Thyroid gland (tissue), 4 donors: ENCODE measurements at places on chromosomes 6 and 20.

GRCh38 chr6:170265655-170266054 lies 25.2 kb downstream of the DLL1 start:
- no peak for DNase-seq
- no peak overlapping the region for H3K4me3 ChIP-seq
- peaks cover 15% of the 10 kb centered on the region for H3K4me1 ChIP-seq
- H3K36me3 ChIP-seq, result no peaks in the 10 kb centered on the region
- H3K27me3 ChIP-seq, result no peaks in the 10 kb centered on the region

DNA sequence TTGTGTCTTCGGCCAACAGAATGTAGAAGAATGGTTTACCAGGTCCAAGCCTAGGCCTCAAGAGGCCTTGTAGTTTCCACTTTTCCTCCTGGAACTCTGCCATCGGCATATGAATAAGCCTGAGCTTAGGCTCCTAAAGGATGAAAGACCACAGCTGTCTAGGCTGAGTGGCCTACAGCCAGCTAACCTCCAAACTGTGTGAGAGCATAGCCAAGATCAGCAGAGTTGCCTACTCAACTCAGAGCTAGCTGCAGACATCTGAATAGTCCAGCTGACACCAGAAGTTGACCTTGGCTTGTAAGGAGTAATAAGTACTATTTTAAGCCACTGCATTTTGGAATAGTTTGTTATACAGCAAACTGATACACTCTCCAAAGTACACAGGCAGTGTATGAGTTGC lies 52.6 kb upstream of the SMIM29 start:
- no peaks in the 10 kb centered on the region for H3K36me3 ChIP-seq
- H3K4me3 ChIP-seq, result no peak overlapping the region
- H3K27me3 ChIP-seq, result no peaks in the 10 kb centered on the region
- peaks cover 21% of the 10 kb centered on the region for H3K4me1 ChIP-seq
- no peak for DNase-seq

DNA sequence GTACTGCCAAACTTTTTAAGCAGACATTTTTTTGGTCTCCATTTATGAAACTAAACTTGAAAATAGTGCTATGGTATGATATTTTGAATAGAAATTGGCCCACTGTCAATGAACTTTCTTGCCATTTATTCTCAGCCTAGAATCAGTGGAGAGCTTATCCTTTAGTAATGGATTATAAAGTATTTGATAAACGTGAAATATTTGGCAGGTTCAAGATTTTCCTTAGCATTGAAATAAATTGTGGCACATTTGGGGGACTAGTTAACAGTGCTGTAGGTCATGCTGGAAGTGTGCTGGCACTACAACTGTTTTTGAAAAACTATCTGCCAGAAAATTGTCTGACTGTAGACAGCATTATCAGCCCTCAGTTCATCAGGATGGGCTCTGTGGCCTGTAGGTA lies 2.1 kb downstream of the PRSS35 start:
- DNase-seq, result no peak
- H3K27me3 ChIP-seq, result no peaks in the 10 kb centered on the region
- H3K36me3 ChIP-seq, result no peaks in the 10 kb centered on the region
- H3K4me1 ChIP-seq, result no peaks in the 10 kb centered on the region
- H3K27ac ChIP-seq, result no peak overlapping the region

DNA sequence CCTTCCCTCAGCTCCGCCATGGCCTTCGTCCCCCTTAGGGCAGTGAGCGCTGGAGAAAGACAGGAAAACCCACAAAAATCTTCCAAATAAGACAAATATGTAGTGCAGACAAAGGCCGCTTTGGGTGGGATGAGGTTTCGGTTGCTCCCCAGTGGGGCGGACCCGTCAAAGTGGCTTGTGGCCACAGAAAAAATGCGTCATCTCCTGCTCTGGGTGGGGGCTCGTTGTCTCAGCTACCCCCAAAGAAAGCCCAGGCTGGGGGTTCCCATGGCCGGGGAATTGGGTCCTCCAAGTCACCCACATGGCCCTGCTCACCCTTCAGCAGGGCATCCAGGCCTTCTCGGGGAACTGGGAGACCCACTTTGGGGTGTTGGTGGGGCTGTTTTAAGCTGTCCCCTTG lies 21.9 kb upstream of the SCUBE3 start:
- H3K4me3 ChIP-seq, result no peak overlapping the region
- no peaks in the 10 kb centered on the region for H3K27me3 ChIP-seq
- no peaks in the 10 kb centered on the region for H3K36me3 ChIP-seq
- H3K27ac ChIP-seq, result no peak overlapping the region

DNA sequence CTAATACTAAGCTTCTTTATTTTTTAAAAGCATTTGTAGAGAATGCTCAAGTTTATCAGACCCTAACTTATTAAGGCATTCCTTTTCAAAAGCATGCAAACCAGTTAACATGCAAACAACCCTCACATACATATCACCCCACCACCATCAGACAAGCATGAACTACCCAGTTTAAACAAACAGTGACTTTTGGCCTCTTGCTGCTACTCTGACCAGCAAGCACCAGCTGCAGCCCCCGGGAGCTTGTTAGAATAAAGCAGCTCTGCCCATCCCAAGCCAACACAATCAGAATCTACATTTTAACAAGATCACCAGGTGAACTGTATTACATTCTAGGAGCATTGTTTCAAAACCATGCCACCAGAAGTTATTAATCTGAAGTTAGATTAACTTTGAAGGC lies 5.9 kb upstream of the NUP153 start:
- H3K36me3 ChIP-seq, result no peaks in the 10 kb centered on the region
- no peak overlapping the region for H3K4me3 ChIP-seq
- no peak for DNase-seq
- no peaks in the 10 kb centered on the region for H3K27me3 ChIP-seq

DNA sequence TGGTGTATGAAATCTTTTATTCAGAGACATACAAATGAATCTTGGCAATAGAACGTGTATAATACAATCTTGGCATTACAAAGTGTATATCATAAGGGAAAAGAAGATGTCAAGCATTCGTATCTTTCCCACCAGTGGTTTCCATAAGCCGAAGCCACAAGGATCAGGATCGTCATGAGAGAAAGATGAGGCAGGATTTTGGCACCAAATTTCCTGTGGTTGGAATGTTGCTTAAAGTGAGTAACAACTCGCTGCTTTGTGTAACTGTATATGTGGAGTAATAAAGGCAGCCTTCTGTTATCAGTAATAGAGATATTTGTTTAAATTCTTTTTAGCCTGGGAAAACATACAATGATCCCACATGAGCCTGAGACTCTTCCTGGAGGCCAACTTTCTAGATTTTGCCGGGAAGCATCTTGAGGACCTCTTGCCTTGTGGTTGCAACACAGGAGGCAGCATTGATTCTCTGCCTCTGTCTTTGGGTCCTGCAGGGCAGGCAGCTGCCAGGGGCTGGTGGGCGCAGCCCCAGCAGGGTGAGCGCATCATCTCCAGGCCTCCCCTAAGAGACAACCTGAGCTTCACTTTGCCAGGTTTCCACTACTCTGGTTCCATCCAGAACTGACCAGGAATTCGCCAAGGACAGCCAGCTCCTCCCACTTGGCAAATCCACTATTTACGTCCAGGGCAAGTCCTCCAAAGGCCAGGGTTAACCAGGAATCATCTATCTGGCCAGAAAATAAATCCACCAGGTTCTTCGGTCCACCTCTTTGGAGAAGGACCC lies 230.9 kb upstream of the SULF2 start:
- no peaks in the 10 kb centered on the region for H3K27me3 ChIP-seq
- H3K36me3 ChIP-seq, result no peaks in the 10 kb centered on the region
- H3K27ac ChIP-seq, result no peak overlapping the region

DNA sequence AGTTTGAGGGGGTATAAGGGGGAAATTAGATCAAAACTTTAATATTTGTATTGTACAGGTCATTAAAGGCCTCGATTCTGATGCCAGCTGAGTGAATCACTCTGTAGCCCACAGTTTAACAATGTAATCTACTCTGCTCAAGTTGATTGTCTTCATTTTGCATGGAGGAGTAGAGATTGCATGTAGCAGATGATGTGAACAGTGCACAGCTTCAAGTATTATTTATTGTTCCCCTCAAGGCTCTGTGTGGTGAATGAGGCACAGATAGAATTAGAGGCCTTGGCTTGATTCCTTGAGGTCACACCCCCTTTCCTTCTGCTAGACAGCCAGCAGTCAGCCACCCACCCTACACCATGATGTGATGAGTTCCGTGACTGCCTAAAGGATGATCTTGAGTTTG lies 38.1 kb downstream of the TXLNB start:
- no peak overlapping the region for H3K27ac ChIP-seq
- H3K36me3 ChIP-seq, result no peaks in the 10 kb centered on the region
- no peak overlapping the region for H3K4me3 ChIP-seq
- H3K27me3 ChIP-seq, result no peaks in the 10 kb centered on the region
- no peak for DNase-seq

- H3K4me1 ChIP-seq, result peaks cover 11% of the 10 kb centered on the region
- no peak overlapping the region for H3K4me3 ChIP-seq
- DNase-seq, result no peak
- no peaks in the 10 kb centered on the region for H3K36me3 ChIP-seq
- no peaks in the 10 kb centered on the region for H3K27me3 ChIP-seq
- H3K27ac ChIP-seq, result no peak overlapping the region
Observed at GRCh38 chr6:119346450-119346849, 3.1 kb downstream of the MAN1A1 start.

DNA sequence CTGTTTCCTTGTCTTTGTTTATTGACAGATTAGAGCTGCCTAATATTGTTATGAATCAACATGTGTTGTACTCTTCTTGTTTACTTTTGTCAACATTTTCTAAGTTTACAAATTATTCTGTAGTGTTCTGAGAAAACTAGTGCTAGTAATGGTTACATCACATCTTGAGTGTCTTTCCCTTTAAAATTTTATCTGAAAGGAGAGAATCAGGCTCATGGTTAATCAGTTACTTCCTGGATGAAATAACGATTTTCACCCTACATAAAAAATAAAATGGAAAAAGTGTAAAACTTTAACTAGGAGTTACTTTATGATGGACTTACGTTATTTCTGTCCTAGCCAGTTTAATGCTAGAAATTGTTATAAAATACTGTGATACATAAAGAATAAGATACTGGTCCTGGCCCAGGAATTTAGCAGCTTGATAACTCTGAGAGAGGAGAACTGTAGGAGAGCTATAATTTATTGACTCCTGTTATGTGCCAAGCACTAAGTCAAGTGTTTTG lies 26.4 kb upstream of the BMP5 start:
- no peaks in the 10 kb centered on the region for H3K36me3 ChIP-seq
- no peak overlapping the region for H3K27ac ChIP-seq
- no peak for DNase-seq
- H3K4me1 ChIP-seq, result no peaks in the 10 kb centered on the region
- no peak overlapping the region for H3K4me3 ChIP-seq
- H3K27me3 ChIP-seq, result no peaks in the 10 kb centered on the region

DNA sequence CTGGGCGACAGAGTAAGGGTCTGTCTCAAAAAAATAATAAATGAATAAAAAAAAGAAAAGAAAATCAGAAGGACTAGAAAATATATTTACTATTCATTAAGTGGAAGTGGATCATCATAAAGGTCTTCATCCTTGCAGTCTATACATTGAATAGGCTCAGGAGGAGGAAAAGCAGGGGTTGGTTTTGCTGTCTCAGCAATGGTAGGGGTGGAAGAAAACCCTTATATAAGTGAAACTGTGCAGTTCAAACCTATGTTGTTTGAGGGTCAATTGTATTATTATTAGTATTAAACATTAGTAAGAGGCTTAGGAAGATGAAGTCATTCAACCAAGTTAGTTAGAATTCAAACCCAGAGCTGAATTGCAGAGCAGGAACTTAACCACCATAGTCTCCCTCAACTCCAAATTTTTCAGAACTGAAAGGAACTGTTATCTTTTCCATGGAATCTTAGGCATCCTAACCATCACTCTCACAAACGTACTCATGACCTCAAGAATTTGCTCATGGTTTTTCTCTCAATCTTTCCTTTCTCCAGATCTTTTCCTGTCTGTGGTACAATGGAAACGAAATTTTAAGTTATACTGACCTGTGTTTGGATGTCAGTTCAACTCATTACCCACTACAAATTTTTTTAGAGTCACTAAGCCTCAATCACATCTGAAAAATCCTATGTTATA lies 7.7 kb upstream of the SMIM13 start:
- no peak overlapping the region for H3K27ac ChIP-seq
- no peaks in the 10 kb centered on the region for H3K36me3 ChIP-seq
- H3K27me3 ChIP-seq, result no peaks in the 10 kb centered on the region
- no peak overlapping the region for H3K4me3 ChIP-seq
- no peak for DNase-seq

DNA sequence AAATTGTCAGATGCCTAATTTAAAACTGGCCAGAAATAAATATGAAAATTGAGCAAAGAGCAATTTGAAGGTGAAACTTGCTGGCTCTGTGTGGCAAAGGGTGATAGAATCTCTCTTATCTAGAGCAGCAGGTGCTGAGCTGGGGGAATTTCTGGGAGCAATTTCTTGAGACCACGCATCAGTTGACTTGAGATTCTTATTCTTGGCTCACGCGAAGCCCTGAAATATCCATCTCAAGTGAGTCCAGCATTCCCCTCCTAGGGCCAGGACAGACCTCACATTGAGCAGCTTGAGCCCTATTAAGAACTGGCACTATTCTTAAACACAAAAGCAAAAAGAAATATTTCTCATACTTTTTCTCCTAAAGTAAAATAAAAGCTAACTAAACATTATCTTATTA lies 66.3 kb downstream of the MAP7 start:
- H3K4me3 ChIP-seq, result no peak overlapping the region
- H3K4me1 ChIP-seq, result no peaks in the 10 kb centered on the region
- no peaks in the 10 kb centered on the region for H3K36me3 ChIP-seq

- DNase-seq, result no peak
- no peaks in the 10 kb centered on the region for H3K36me3 ChIP-seq
- no peak overlapping the region for H3K27ac ChIP-seq
- H3K4me3 ChIP-seq, result no peak overlapping the region
- no peaks in the 10 kb centered on the region for H3K27me3 ChIP-seq
Observed at GRCh38 chr20:48705240-48706115, 122.3 kb downstream of the PREX1 start.
